ENCODE measurements at places on chromosomes 13 and 19.

- DNase-seq: no peak
Measured at GRCh38 chr19:17834350-17835181, 13.2 kb downstream of the JAK3 start.

- no peak for DNase-seq
Measured at GRCh38 chr13:85603735-85604134, 195.5 kb downstream of the SLITRK6 start.

- DNase-seq: no peak
Measured at GRCh38 chr19:28934631-28935030, 278.3 kb downstream of the UQCRFS1 start.

GRCh38 chr19:11478167-11479089 is 2.4 kb downstream of the ELAVL3 start:
- DNase-seq: no peak

GRCh38 chr19:57620673-57621348 is 6.8 kb downstream of the ZNF134 start:
- DNase-seq: no peak

DNA sequence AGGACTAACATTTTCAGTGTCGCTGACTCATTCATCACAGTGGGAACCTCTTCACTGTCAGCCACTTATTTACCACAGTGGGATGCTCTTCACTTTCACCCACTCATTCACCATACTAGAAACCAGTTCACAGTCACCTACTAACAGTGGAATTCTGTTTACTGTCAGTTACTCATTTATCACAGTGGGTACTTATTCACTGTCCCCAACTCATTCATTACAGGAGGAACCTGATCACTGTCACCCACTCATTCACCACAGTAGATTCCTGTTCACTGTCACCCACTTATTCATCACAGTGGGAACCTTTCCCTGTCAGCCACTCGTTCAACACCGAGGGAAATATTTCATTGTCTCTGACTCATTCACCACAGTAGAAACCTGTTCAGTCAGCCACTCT is 10.1 kb upstream of the ZNF85 start:
- no peak for DNase-seq

DNA sequence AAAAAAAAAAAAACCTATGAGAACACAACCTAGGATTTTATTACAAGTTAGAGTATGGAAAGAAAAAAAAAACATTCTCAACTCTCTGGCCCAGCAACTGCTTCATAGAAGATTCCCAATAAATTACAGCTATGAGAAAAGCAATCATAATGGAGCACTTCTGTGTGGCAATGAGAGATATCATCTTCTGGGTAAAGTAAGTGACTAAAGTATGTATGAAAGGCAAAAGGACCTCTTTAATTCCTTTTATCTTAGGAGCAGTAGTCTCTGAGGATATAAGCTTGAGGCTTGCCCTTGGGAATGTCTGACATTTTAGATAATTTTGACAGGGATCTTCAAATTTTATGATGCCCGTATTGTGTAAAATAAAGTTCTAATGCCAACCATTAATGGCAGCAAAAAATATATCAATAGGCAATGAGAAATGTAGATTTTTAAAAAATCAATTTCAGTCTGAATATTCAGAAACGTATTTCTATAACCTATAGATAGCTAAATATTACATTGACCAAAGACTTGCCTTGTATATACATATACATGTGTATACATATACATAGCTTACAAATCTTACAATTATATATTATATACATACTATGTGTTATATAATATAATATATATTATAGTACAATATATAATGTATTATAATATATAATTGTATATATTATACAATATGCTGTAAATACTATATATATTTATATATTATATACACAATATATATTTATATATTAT is 823.9 kb upstream of the SLITRK1 start:
- no peak for DNase-seq

- no peak for DNase-seq
Measured at GRCh38 chr19:36577271-36577996, 4.3 kb upstream of the ZNF529 start.

DNA sequence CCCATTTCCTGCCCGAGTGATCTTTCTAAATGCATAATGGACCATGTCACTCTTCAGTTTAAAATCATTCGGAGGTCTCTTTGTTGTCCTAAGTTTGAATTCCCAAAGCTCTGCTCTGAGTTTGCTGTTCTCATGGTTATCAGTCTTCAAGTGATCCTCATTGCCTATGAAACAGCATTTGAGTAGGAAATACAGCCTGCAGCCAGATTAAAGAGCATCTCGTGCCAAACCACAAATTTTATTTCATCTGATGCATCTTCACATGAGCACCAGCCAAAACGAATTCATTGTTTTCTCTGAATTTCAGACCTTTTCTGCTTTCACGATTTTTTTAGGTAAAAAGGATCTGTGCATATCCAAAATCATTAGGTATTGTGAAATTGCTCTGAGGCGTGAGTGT is 299.6 kb downstream of the TDRD3 start:
- no peak for DNase-seq

DNA sequence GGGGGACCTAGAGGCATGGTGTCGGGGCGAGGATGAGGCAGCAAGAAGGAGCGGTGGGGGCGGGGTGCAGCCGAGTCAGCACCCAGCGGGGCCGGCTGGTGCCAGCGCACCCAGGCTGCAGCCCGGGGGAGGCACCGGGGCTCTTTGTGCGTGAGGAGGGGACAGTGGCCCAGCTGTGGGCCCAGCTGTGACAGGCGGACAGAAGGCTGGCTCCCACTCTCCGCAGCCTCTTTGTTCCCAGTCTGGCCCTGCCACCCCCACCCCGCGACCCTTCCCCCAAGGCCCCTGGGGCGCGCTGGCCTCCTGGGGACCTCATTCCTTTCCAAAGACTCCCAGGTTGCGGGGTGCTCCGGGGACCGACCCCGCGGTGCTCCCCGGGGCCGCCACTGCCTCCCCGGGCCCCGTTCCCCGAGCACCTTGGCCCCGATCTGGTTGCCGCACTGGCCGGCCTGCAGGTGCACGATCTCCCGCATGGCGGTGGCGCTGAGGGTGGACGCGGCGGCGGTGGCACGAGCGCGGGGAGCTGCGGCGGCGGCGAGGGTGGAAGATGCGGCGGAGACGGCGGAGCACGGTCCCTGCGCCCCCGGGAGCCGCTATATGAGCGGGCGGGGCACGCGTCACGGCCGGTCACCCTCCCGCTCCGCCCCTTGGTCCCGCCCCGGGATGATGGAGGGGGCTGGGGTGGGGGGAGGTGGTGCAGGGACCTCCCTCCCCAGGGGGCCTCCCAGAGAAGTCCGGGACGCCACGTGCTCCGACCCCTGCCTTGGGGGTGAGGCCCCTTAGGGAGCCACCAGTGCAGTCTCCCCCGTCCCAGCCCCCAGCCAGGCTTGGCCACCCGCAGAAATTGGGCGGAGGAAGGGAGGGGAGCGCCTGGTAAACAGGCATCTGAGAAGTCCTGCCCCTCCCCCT is at the start of gene TUBB4A:
Gene TUBB4A, minus strand, starts transcription at position 570 of the 909 bp plus-strand sequence. Its CDS starts 97 bp downstream, at position 473.
- no peak for DNase-seq

- no peak for DNase-seq
Measured at GRCh38 chr13:112747256-112747655, 57.4 kb downstream of the ATP11A start.

Measured in NCI-H774 (cell line).